Right lung (tissue), 10 donors: ENCODE measurements at places on chromosomes 13 and 19. TPM values are rescaled to one million over a fixed set of nuclear protein-coding genes. Genes with fewer than 3 reads are reported as not detected.

The PTBP1 gene
- 294 TPM for polyA plus RNA-seq

DNA sequence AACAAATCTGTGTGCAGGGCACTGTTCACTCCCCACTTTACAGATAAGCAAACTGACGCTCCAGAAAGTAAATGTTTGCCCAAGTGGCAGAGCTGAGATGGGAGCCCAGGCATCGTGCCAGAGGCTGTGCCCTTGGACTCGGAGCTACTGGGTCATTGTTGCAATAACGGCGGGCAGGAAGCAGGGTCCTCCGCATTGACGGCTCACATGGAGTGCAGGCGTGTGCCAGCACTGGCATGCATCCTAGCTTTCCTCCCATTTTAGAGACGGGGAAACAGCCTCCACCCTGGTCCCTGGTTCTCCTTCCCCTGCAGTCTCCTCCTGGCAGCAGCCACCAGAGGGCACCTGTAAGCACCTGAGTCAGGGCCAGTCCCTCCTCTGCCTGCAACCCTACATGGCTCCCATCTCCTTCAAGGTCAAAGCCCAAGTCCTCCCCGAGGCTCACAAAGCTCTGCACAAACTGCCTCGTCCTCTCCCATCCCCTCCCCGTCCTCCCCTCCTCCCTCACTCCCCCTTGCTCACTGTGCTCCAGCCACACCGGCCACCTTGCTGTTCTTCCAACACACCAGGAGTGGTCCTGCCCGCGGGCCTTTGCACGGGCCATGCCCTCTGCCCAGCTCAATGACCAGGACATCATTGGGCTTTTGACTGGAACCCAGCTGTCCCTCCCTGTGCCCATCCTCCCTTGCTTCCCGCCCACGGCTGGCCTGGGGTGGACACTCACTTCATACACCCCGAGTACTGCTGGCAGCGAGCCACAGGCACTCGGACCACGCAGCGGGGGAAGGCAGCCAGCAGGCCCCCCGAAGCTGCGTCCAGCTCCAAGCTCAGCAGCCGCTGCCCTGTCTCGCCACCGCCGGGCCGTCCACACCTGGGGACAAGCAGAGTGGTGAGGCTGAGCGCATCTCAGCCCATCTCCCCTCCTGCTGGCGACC, 7.7 kb upstream of the LRG1 start:
- DNase-seq = no peak

GRCh38 chr19:49933643-49934042, 4.3 kb upstream of the NUP62 start:
- no peak for DNase-seq

DNA sequence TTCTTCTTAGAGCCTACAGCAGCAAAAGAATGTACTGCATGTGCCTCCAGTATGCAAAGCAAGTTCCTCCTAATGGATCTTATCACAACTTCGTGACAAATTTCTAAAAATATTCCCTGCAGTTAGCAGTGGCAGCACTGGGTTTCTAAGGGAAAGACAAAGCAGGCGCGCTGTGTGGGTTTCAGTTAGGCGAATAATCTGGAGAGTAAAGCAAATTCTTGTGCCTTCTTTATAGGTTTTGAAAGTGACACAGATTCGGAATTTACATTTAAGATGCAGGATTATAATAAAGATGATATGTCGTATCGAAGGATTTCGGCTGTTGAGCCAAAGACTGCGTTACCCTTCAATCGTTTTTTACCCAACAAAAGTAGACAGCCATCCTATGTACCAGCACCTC, 167.9 kb downstream of the LMO7 start:
- DNase-seq = no peak

GRCh38 chr13:21318891-21319532, 140.1 kb downstream of the ZDHHC20 start:
- no peak for DNase-seq
